ENCODE measurements at places on chromosomes 4 and X.
A peak's percentile ranks its signal among the peaks of the same experiment; 100 is the strongest.

DNA sequence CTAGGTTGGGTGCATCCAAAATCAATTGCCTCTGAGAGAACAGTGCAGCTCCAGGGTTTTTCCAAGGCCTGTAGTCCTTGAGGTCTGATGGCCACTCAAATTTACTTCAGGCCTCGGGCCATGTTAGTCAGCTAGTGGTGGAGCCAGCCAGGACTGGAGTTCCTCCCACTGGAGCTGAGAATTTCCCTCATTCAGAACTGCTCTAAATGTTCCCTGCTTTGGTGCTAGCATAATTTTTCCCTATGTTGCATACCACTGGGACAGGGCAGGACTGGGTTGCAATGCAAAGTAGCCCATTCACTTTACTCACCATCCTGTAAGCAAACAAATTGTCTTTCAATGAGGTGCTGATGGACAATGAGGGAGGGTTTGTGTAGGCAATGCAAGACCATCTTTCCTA is 146.0 kb upstream of the ZXDB start:
- DNase-seq = no peak

DNA sequence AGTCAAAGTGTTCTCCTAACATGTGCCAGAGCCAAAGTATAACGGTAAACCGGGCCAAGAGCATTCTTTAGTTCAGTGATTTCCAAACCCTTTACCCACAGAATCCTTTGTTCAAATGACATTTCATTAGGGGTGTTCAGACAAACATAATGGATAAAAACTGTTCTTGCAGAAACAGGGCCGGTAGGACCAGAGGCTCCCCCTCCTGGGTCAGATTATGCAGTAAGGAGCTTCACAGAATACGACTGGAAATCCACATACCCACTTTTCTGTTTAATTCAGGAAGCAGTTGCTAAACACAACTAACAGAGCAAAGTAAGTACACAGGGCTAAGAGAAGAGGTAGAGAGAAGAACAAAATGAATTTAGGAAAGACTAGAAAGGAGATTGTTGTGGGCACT is 46.6 kb upstream of the TMEM184C start:
- DNase-seq = no peak

DNA sequence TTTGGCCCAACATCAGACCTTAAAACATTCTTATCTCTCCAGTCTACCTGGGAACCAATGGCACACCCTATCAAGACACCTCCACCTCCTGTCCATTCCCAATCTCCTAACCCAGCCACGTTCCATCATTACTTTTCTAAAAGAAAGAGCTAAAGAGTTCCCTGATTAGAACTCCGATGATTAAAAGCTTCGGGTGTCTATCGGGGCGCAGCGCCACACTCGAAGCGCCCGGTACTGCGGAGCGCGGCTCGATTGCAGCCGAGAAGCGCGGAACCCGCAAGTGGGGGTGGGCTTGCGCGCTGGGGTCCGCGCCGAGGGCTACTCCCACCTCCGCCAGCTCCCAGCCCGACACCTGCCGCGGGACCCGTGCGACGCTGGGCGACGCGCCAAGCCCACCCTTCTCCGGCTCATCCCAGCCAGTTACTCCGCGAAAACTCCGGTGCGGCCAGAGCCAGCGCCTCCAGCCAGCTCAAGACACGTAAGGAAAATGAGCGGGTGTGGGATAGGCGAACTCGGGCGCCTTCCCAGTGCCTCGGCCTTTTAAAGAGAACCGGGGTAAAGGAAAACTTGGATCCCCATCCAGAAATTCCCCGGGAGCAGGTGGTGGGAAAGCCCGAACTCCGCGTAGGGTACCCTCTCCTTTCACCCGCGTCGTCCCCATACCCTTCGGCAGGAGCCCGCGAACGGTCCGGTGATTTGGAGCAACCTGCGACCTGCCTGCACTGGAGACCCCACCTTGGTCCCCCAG is 593 bp downstream of the NPY1R start:
- DNase-seq = no peak

DNA sequence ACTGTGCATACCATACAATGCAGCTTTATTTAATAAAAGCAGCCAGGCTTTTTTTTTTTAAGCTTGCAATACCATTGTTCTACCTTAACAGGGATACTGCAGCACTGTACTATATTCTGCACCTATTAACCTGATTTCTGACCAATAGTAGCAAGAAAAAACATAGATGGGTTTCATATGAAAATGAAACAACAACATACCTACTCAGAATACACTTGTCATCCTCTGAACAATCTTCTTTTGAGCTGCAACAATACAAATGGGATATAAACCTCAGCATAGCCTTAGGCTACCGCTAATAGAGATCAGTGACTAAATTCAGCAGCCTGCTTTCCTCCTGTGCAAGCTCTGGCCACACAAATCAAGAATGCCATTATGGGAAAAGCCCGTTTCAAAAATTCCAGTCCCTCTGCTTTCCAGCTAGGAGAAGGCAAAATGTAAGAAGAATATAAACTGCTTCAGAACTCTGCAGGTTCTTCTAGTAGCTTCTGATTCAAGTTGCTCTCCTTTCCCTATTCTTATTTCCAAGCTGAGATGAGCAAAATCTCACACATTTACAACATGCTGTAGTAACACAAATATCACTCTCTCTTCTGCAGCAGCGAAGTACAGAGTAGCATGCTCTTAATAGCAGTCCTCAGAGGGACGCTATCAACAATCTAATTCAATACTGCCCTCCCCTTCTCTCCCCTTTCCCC is 143.4 kb downstream of the KLHL13 start:
- DNase-seq = no peak

DNA sequence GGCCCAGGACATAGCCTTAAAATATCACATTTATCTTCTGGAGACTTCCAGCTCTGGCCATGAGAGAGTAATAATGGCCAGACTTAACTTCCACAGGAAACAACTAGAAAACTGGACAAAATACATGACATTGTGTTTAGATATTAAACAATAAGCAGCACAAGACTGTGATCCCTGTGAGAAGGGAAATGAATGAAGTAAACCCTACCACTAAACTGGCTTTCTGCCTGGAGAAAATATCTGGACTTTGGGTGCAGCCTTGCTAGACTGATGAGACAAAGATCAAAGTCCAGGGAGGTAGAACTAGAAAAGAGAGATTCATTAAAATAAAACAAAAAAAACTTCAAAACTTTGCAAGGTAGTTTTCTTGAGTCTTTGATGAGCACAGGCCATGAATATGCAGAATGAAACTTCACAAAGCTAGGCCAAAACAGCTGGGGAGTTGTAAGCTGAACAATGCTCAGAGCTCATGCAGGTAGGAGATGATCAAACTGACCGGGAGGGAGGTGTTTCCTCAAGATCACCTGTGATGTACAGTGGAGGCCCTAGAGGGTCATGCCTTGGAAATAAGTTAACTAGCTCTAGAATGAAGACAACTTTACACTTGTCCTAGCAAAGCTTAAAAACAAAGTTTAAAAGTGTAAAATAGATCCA is 147.0 kb upstream of the SH3RF1 start:
- no peak for DNase-seq

DNA sequence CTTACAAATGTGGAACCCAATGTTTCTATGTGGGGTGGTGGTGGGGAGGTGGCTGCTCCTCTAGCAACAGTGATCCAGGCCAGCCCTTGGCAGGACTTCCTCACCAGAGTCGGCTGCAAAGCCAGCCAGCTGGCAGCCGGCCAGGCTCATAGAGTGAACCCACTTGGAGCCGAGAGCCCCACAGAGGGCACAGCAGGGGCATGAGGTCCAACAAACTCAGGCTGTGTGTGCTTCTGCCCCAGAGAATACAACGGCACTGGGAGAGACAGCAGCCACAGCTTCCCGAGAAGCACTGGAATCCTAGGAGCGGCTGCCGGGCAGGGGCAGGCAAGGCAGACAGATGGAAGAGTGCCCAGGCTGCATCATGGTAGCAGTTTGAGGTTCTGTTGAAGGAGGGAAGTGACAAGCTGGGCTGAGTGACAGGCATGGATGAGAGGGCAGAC is 23.5 kb upstream of the SOWAHD start:
- DNase-seq = no peak

- no peak for DNase-seq
Measured at GRCh38 chr4:40990236-40990898, 224.0 kb downstream of the APBB2 start.

DNA sequence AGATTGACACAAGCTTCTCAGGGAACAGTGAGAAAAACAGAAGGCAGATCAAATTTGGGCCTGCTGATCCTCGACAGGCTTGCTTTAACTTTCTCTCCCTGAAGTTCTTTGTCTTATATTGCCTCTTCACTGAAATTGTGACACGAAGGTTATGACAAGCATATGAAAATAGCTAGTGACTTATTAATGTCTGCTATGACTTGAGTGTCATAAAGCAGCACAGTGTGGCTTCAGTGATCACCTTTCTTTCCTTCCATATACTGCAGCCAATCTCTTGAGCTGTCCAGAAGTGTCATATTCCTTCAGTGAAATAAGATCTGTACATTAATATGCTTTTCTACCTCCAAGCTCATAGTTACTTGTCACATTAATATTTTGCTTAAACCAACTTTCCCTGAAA is 870.2 kb downstream of the C4orf33 start:
- no peak for DNase-seq

DNA sequence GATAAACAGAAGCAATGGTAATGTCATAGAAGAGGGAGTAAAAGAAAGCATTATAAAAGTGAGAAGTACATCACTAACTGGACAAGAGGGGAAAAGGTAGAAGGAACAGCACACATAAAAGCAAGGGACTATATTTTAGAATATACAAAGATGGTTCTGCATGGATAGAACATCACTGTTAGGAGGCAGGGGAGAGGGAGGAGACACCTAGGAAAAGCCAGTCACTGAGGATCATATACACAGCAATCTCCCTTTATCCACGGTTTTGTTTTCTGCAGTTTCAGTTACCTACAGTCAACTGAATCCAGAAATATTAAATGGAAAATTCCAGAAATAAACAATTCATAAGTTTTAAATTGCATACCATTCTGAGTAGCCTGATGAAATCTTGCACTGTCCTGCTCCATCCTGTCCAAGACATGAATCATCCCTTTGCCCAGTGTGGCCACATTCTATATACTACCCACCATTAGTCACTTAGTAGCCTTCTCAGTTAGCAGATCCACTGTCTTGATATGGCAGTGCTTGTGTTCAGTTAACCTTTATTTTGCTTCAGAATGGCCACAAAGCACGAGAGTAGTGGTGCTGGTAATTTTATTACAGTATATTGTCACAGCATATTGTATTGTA is 74.2 kb downstream of the PPA2 start:
- DNase-seq = no peak

GRCh38 chr4:147157860-147158701 is 212.4 kb upstream of the TTC29 start:
- DNase-seq = no peak

DNA sequence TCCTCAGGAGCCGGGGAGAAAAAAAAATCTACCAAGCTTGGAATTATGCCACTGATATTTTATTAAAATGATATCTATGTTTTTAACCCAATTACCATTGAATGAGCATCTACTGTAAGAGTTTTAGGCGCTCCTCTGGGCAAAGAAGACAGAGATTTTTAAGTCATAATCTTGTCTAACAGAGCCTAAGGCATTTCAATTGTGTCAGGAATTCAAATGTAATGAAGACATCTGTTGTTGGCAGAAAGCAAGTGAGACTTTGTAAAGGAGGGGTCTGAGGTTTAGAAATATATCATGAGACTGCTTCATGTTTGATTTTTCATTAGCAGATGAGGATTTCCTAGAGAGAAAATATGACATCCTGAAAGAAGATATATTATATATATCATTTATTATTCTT is 1158.1 kb downstream of the FSTL5 start:
- no peak for DNase-seq

GRCh38 chrX:64394874-64395567 is at the start of gene MTMR8:
Gene MTMR8 (minus strand): TSS chrX:64395452. CDS start chrX:64395363, 89 bp downstream.
- peak; percentile 60 for DNase-seq

- DNase-seq = no peak
Measured at GRCh38 chr4:118825799-118826198, 10.1 kb downstream of the SEC24D start.

GRCh38 chr4:159006202-159006601 is 96.7 kb upstream of the RAPGEF2 start:
- no peak for DNase-seq

DNA sequence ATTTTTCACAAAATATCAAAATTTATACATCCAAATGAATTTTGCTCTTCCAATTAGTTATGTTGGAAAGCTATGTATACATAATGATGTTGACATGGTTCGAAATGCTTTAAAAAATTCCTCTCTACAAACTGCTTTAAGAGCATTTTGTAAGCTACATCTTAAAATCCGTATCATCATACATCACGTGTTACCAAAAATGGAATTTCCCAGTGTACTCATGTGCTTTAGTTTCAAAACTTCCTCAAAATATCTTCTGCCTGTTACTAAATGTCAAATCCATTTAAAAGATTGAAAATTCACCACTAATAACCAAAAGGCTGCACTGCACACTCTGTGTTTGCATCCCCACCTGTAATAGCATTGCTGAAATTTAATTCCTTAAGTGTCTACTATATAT is 87.9 kb downstream of the WDFY3 start:
- DNase-seq = no peak

GRCh38 chr4:38958453-38959190 is 73.6 kb downstream of the TMEM156 start:
- no peak for DNase-seq

DNA sequence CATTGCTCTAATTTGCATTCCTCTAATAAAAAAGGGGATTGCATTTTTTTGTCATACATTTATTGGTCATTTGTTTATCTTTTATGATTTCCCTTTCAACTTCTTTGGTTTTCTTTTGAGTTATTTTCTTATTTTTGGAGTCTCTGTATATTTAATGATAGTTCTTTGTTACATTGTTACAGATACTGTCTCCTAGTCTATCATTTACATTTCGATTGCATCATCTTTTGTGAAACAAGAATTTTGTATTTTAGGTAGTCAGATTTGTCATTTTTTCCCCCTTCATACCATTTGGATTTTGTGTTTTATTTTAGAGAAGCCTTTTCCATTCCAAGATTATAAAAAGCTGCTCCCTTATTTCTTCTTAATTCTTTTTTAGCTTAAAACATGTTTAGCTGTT is 37.1 kb downstream of the SNX25 start:
- DNase-seq = no peak

DNA sequence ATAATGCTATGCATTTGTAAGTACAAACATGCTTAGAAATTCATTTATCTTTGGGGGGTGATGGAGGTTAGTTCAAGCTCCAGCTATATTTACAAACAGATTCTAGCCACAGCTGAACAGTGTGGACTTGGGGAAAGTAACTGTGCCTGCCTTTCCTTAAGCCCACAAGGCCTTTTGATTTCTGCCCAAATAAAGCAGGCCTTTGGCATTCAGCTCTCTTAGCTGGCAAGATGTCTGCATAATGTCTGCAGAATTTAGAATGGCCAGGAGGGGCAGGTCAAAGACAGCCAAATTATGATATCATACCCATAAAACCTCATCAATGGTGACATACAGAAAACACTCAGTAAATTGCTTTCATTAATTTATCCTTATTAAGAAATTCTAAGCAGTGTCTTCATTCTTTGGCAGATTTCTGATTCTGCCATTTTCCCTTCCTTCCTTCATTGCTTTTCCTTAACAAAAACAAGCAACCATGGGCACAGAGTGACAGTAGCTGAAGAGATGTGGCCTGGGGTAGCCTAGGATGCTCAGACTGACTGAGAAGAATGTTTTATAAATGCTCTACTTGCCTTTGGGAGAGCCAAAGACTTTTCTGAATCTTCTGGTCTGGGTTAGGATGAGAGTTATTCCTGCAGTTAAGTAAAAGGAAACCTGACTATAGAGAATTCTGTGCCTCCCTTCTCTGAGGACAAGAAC is 538.7 kb upstream of the NR3C2 start:
- no peak for DNase-seq

- DNase-seq = no peak
Measured at GRCh38 chrX:124223524-124223923, 108.9 kb upstream of the TEX13D start.

- DNase-seq = no peak
Measured at GRCh38 chr4:94911106-94911505, 153.4 kb downstream of the BMPR1B start.
